ENCODE measurements at places on chromosomes 4 and X.

- DNase-seq, result no peak
Measured at GRCh38 chr4:182369211-182369610, 126.0 kb downstream of the TENM3 start.

DNA sequence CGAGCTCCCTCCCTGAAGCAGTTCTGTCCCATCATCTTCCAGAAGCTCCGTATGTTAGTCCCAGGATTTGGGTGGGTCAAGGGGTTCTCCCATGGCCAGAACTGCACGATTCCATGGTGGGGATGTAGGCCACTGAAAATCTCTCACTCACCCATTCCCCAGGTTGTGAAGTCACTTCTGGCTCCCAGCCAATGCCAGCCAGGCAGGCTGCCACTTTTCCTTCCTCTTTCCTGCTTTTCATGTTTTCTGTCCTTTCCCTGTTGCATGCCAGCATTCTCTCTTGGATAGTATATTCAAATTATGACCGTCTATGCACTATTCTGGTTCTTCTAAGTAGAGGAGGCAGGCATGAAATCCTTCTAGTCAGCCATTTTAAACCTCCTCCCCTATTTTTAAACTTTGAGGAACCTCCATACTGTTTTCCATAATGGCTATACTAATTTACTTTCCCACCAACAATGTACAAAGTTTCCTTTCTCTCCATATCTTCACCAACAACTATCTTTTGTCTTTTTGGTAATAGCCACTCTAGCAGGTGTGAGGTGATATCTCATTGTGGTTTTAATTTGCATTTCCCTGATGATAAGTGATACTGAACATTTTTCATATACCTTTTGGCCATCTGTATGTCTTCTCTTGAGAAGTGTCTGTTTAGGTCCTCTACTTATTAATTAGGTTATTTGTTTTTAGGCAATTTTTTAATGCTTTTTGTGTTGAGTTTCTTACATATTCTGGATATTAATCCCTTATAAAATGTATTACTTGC lies 182.1 kb upstream of the TET2 start:
- no peak for DNase-seq

- DNase-seq, result no peak
Measured at GRCh38 chr4:173019664-173020063, 148.9 kb upstream of the GALNT7 start.

DNA sequence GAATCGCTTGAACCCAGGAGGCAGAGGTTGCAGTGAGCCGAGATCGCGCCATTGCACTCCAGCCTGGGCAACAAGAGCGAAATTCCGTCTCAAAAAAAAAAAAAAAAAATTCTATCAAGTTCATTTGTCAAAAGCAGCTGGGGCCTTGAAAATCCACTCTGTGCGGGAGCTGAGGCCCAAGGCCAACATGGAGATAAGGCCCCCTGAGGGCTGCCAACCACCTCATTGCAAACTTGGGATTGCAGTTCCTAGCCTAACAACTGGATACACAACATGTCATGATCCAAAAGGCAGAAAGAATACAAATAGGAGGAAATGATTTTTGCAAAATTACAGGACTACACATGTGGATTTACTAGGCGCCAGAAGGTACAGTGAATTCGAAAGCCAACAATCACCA lies 22.5 kb upstream of the PRDX4 start:
- no peak for DNase-seq

GRCh38 chr4:141130947-141131605 lies 2.2 kb downstream of the RNF150 start:
- no peak for DNase-seq

Data from inflammatory macrophage (primary cell).